Fibroblast of upper back skin (primary cell): ENCODE measurements at places on chromosomes 1 and 21.

- DNase-seq: no peak
These were observed 552.6 kb downstream of the MRPL39 start for GRCh38 chr21:25054689-25055088.

- no peak for DNase-seq
These were observed 18.9 kb downstream of the FAAH start for GRCh38 chr1:46412893-46413595.

DNA sequence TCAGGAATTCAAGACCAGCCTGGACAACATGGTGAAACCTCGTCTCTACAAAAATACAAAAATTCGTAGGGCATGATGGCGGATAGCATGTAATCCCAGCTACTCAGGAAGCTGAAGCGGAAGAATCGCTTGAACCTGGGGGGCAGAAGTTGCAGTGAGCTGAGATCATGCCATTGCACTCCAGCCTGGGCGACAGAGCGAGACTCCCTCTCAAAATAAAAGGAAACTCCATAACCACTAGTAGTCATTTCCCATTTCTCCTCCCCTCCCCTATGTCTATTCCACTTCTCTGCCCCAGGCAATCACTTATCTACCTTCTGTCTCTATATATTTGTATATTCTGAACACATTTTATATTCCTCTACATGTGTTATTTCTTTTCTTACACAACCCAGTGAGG lies 4.0 kb upstream of the CEP350 start:
- no peak for DNase-seq

- DNase-seq: no peak
These were observed 39.9 kb downstream of the SPSB1 start for GRCh38 chr1:9332513-9333143.

- DNase-seq: no peak
These were observed 86.1 kb upstream of the KCNK1 start for GRCh38 chr1:233527818-233528217.

GRCh38 chr1:36576118-36576517 lies 93.4 kb upstream of the CSF3R start:
- DNase-seq: peak; percentile 38

- DNase-seq: peak; percentile 78
These were observed 14.0 kb downstream of the ETS2 start for GRCh38 chr21:38819719-38820159.

- DNase-seq: peak; percentile 25
These were observed 199.1 kb downstream of the DYRK1A start for GRCh38 chr21:37565530-37566223.

GRCh38 chr1:218421531-218421930 lies 76.4 kb downstream of the TGFB2 start:
- peak; percentile 42 for DNase-seq

DNA sequence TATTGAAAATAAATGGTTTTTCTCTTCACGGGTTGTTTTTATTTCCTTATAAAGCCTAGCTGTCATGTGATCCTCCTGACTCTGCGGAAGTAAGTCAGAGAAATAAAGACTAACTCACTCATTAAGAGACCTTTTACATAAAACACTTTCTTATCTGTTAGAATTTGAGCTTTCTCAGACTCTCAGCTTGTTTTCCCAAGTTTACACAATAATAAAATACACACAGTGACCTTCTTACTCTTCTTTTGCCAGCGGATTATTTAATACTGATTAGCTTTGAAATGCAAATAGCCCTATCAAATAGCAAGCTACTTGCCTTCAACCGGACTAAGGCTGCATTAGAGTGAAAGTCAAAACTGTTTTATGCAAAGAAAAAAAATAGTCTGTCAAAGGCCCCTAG lies 45.5 kb upstream of the CXADR start:
- DNase-seq: no peak

GRCh38 chr1:226736001-226736907 lies 2.8 kb downstream of the ITPKB start:
- no peak for DNase-seq

DNA sequence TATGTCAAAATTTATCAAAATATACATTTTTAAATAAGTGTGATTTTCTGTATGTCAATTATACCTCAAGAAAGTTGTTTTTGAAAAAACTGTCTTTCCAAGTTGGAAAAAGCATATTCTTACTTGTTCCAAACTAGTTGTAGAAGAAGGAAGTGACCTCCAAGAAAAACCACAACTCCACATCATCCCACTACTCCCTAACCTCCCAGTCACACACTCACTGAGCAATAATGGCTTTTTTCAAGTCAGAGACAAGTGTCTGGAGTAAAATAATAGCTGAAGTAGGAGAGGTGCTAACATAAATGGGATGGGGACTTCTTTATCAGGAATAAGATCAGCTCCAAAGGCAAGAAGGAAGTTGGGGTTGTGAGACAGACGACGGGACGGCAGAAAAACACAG lies 13.4 kb downstream of the EPRS1 start:
- no peak for DNase-seq

DNA sequence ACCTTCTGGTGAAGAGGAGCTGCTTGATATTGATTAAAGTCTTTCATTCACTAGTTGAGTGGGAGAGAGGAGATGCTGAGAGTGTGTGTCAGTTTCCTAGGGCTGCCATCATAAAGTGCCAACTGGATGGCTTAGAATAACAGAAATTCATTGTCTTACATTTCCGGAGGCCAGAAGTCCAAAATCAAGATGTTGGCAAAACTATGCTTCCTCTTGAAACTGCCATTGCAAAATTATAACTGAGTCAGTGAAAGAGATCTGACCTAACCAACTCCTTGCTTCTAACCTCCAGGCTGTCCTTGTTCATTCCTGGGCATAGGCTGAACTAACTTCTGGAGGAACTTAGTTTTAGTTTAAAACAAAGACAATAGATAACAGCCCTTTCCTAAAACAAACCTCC lies 47.1 kb downstream of the PTGS2 start:
- DNase-seq: no peak

- DNase-seq: no peak
These were observed 129.9 kb downstream of the DSCAM start for GRCh38 chr21:40717028-40717427.

- DNase-seq: no peak
These were observed 136.1 kb downstream of the GPATCH2 start for GRCh38 chr1:217494767-217495166.

DNA sequence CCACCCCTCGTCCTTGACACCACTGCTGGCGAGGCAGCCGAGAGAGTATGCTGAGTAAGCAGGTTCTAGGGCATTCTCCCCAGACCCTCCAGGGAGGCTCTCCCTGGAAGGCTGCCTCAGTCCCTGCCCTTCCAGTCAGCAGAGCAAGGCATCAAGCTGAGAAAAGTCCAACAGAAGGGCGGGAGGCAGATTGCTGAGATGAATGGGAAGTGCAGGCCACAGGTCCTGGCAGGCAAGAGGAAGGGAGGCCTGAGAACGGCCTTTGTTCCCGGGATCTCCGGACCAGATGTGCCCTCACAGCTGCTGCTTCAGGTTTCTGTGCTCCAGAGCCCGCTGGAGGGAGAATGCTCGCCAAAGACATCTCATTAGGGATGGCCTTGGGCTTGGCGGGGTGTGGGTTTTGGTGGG lies 270.0 kb upstream of the VAMP3 start:
- DNase-seq: no peak

GRCh38 chr1:84020151-84020550 lies 21.2 kb upstream of the TTLL7 start:
- DNase-seq: no peak

DNA sequence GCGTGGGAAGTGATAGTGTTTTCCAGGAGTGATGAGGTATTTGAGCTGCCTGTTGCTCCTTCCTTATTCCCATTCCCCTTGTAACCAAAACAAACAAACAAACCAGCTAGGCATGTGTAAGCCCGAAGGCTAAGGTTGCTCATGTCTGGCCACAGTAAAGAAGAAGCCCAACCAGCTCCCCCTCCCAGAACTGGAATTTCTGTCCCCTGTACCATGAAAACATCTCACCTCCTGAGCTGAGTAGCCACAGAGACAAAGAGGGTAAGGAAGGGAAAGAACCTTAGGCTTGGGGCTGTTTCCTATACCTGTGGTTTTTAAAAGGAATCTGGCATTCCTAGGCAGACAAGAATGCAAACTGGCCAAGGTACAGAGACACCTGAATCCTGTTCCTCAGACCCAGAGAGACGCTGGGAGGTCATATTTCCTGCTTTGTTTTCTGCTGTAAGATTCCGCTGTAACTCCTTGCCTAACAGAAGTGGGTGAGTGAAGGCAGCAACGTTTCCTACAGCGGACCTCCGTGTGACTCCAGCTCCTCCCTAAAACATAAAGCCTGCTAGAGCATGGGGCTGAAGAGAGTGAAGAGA lies 41.7 kb upstream of the RAB4A start:
- DNase-seq: no peak

DNA sequence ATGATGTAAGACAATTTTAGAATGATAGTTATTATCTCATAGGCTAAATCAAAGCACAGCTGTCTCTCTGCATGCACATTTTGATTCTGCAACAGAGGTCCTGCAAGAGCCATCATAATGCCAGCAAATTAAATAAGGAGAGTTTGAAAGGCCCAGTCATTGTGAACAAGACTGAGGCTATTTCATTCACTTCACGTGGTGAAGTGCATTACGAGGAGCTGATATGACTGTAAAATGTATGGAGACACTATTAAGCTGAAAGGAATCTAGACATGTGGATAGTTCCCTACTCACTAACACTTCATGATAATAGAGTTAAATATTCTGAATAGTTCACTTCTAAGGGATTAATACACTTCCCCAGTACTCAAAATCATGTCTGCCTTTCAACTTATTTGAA lies 299.0 kb downstream of the SMYD3 start:
- DNase-seq: peak; percentile 10

GRCh38 chr1:228697207-228698016 lies 37.9 kb upstream of the RHOU start:
- peak; percentile 57 for DNase-seq

DNA sequence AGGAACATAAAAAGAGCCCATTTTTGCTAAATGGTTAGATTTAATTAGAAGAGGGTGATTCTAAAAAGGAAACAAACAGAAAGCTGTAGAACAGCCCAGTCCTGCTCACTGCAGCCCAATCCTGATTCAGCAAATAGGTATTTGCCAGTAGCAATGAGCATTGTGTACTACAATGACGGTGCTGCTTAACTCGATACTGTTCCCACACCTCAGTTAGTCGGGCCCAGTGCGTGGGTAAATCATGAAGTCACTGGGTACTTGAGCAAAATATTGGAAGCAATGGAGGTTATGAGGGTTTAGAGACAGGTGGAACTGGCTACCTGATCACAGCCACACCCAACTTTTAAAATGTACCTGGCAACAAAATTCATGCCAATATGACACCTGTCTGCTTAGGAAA lies 101.5 kb upstream of the ADGRL2 start:
- DNase-seq: peak; percentile 49

GRCh38 chr1:219266524-219266923 lies 92.8 kb downstream of the LYPLAL1 start:
- DNase-seq: no peak

DNA sequence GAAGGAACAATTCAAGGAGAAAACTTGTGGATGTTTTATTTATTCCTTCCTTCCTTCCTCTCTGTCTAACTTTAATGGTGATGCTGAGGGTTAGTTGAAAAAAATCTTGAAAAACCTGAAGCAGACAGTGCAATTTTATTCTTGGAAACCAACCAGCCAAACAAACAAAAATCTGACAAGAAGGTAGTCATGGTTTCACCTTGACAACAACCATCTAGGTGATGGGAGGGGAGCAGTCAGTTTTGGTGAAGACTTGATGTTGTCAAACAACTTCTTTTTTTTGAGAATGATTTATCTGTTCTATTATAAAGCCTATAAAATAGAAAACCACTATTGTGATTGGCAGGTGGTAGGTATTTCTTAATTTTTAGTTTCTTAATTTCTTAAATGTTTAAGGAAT lies 92.4 kb upstream of the GPR88 start:
- no peak for DNase-seq

GRCh38 chr1:156497743-156498431 lies 2.7 kb downstream of the MEF2D start:
- no peak for DNase-seq

- no peak for DNase-seq
These were observed 409 bp upstream of the HOOK1 start for GRCh38 chr1:59814180-59814900.

GRCh38 chr1:60573121-60573520 lies 499.6 kb upstream of the C1orf87 start:
- DNase-seq: no peak

- DNase-seq: peak; percentile 8
These were observed 21.8 kb downstream of the RSPH1 start for GRCh38 chr21:42474043-42474831.

GRCh38 chr1:7302873-7303272 lies 468.2 kb upstream of the VAMP3 start:
- DNase-seq: no peak

GRCh38 chr1:115643666-115644065 lies 1.9 kb downstream of the VANGL1 start:
- no peak for DNase-seq

- DNase-seq: no peak
These were observed 491.2 kb upstream of the ZRANB2 start for GRCh38 chr1:71572038-71572437.

DNA sequence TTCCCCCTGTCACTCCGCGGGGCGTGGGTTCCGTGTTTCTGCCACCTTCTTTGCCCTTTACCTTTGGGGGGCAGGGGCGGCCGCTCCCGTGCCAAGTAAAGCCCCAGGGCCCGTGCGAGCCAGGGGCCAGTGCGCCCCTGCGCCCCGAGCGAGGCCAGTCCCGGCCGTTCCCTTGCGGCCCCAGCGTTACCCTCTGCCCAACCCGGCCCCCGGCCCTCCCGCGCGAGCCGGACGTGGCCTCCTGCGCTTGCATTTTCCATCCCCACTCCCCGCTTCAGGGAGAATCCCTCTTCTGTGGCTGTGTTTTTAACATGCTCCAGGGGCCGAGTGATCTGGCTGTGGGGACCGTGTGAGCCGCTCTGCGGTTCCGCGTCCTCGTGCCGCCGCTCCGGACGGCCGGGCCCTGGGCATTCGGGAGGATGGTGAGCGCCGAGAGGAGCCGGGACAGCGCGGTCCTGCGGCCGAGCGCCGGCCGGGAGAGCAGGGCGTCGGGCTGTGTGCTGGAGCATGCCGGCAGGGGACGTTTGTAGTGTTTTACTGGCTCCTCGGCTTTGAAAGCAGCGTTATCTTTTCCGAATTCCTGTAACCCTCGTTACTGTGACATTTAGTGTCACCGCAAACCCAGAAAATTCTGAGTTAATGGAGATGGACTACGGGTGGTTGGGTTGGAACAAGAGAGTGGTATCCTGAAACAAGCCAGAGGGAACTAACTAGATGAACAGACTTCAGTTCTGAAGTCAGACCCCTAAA lies 1.0 kb downstream of the GALNT2 start:
- DNase-seq: no peak
